ENCODE measurements at places on chromosomes 5 and 9.

GRCh38 chr5:112546946-112547592 lies 128.0 kb upstream of the EPB41L4A start:
- no peak for DNase-seq

- DNase-seq = no peak
These were observed 5.1 kb downstream of the GRK6 start for GRCh38 chr5:177431317-177432142.

- DNase-seq = no peak
These were observed 86.5 kb downstream of the SREK1 start for GRCh38 chr5:66230551-66230950.

GRCh38 chr9:8186560-8186959 lies 387.0 kb upstream of the DMAC1 start:
- no peak for DNase-seq

DNA sequence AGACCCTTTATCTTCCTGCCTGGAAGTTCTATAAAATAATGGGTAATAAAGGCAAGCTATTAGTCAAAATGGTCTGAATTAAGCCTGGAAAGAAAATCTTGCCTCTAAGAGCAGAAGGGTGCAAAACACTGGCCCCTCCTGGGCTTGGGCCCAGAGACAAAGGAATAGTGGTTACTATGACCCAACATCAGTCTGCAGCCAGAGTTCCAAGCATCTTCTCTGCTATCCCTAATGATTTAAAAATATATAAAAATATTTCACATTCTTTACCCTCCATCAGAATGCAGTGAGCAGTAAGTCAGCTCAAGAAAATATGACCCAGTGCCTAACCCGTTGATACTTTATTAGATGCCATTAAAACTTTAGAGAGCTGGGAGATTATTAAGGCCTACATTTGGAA lies 14.7 kb downstream of the TNFAIP8 start:
- DNase-seq = no peak
